ENCODE measurements at places on chromosomes 7 and 10. TPM values are rescaled to one million over a fixed set of nuclear protein-coding genes. Genes with fewer than 3 reads are reported as not detected.
A peak's percentile ranks its signal among the peaks of the same experiment; 100 is the strongest.

DNA sequence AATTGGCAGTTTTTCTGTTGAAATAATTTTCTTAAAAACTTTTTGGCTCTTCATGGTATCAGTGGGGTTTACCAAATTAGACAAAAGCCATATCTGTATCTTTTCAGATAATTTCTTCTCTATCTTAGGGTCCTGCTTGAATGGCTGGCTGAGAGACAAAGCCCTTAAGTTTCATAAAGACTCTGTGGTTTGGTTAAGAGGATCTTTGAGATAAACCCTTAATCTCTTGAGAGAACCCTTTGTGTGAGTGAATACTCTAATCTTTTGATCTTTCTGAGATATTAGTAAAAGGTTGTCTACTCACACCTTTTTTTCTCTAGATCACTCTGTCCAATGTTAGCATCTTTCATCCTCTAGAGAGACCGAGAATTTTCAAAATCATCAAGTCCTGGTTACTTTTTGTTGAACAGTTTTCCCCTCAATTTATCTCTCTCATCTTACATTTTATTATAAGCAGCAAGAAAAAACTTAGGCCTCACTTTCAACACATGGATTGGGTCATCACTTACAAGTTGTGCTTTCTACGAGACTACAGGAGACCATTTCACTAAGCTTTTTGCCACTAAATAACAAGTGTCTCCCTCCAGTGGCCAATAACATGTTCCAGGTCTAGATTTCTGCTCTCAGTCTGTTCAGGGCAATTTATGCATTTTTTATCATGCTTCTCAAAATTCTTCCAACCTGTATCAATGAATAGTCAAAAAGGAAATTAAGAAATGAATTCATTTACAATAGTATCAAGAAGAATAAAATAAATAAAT lies 28.4 kb downstream of the DNAJC9 start:
- no peaks in the 10 kb centered on the region for H3K4me1 ChIP-seq
- no peaks in the 10 kb centered on the region for H3K27me3 ChIP-seq
- H3K27ac ChIP-seq: no peak overlapping the region
- DNase-seq: no peak
- H3K36me3 ChIP-seq: peaks cover 5% of the 10 kb centered on the region

SORBS1 gene
- 591 TPM for total RNA-seq

DNA sequence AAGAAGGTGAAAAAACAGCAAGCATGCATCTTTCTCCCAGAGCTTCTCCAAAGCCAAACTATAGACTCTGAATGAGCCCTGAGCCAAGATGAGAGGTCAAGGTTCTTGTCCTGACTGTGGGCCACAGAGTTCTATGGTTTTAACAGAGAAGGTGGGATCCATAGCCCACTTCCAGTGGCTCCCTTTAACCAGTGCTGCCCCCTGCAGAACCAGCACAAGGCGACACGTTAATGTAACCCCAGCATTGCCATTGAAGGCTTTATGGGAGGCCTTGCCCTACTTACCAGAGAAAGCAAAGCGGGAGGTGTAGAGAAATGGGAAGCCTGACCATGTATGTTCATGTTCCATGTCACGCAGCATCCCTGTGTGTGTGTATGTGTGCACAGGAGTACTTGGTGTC lies 243.6 kb downstream of the PRPF18 start:
- no peaks in the 10 kb centered on the region for H3K36me3 ChIP-seq
- no peak overlapping the region for H3K27ac ChIP-seq
- no peak for DNase-seq
- H3K4me3 ChIP-seq: no peak overlapping the region

DNA sequence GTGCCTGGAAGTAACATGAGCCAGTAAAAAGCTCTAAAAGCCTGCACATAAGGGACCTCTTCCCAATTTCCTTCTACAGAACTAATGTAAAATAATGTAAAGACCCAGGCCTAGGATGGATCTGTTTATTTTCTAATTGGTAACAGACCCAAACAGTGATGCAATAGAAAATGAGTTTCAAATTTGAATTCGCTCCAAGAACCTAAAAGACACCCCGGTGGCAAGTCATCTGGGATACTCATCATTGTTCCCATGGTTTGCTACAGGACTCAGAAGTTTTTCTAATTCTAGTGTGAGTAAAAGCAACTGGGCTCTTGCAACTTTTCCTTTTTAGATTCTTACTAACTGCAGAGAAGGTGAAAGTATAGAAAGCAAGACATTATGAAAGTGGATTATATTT lies 271.3 kb upstream of the CACNA2D1 start:
- H3K36me3 ChIP-seq: no peaks in the 10 kb centered on the region
- H3K4me1 ChIP-seq: no peaks in the 10 kb centered on the region
- no peak overlapping the region for H3K4me3 ChIP-seq

DNA sequence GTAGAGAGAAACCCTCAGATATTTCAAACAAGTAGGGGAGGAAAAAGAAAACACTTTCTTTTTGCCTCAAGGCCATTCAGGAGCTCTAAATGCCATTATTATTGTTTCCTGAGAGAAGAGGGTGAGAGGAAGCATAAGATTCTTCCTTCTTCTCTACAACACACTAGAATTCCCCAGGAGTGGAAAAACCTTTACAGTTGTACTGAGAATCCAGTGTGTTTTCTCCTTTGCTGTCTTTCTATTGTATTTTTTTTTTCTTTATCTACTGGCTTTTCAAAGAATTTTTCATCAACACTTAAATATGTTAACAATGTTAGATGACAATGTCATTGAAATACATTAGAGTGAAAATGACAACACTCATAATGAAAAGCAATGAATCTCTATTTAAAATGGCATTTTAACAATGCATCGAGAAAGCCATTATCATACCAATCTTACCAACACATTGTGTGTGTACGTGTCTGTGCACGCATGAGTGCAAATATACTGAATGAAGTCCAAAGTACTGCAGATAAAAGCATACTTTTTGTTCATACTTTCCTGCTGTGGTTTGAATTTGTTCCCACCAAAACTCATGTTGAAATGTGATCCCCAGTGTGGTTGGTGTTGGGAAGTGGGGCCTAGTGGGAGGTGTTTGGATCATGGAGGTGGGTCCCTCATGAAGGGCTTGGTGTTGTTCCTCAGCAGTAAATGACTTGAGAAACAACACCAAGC lies 24.2 kb upstream of the MACC1 start:
- no peak overlapping the region for H3K4me3 ChIP-seq
- H3K27me3 ChIP-seq: no peaks in the 10 kb centered on the region
- H3K27ac ChIP-seq: no peak overlapping the region
- H3K4me1 ChIP-seq: no peaks in the 10 kb centered on the region
- no peak for DNase-seq

- peak overlapping the region; percentile 57 for H3K27ac ChIP-seq
- no peak overlapping the region for H3K4me3 ChIP-seq
- H3K27me3 ChIP-seq: no peaks in the 10 kb centered on the region
- H3K36me3 ChIP-seq: no peaks in the 10 kb centered on the region
- DNase-seq: no peak
Observed at GRCh38 chr10:61786728-61787127, 114.8 kb upstream of the ARID5B start.

TBX20 gene
- total RNA-seq: not detected

DNA sequence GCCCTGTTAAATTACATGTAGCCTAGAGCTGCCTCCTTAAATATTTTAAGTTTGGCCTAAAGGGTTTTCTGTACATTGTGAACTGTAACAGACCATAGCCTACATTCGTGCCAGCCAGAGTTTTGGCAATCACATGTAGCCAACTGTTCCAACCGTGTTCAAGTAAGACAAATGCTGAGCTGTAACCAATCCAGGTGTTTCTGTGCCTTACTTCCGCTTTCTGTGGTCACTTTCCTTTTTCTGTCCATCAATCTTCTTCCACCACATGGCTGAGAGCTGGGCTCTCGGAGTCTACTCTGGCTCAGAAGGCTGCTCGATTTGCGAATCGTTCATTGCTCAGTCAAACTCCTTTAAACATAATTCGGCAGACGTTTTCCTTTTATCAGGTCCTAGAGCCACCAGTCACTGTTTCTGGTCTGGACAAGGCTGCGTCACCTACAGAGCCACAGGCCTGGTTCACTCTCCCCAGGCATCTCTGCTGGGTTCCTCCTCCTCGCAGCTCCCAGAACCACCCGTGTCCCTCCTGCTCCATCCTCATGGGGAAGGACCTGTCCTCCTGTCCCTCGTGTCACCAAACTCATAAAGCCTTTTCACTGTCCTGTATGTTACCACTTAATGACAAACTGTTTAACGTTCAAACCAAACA lies 158.0 kb upstream of the RHEB start:
- H3K27ac ChIP-seq: no peak overlapping the region
- H3K4me3 ChIP-seq: no peak overlapping the region
- H3K36me3 ChIP-seq: no peaks in the 10 kb centered on the region
- DNase-seq: peak; percentile 39
- H3K4me1 ChIP-seq: no peaks in the 10 kb centered on the region

LRRD1 gene
- total RNA-seq: not detected

SPDYE3 gene
- not detected for total RNA-seq

PIK3AP1 gene
- 23.4 TPM for total RNA-seq

DNA sequence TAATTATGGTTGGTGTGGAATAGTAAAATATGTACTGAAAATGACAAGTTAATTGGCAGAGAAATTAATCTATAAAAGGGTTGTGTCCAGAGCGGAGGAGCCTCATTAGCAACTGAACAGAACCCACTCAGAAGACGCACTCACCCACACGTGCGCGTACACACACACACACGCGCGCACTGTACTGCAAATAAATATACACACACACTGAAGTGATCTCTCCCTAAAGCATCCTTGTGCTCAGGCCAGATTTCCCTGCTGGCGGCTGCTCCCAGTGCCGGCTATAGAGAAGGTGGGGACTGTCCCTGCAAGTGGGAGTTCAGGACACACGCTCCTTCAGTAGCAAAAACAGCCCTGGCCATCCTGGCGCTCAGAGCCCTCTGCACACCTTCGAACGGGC lies 85.2 kb downstream of the CHST15 start:
- no peaks in the 10 kb centered on the region for H3K4me1 ChIP-seq
- H3K27me3 ChIP-seq: no peaks in the 10 kb centered on the region
- H3K36me3 ChIP-seq: no peaks in the 10 kb centered on the region
- no peak overlapping the region for H3K4me3 ChIP-seq

TEX36 gene
- not detected for total RNA-seq

GRCh38 chr7:70923181-70923845 lies 208.6 kb upstream of the GALNT17 start:
- H3K4me1 ChIP-seq: no peaks in the 10 kb centered on the region
- H3K4me3 ChIP-seq: no peak overlapping the region
- H3K27me3 ChIP-seq: no peaks in the 10 kb centered on the region
- H3K27ac ChIP-seq: no peak overlapping the region

ACTL6B gene
- not detected for total RNA-seq

GPR37 gene
- 0.39 TPM for total RNA-seq

- DNase-seq: no peak
- no peak overlapping the region for H3K4me3 ChIP-seq
- H3K27me3 ChIP-seq: no peaks in the 10 kb centered on the region
Observed at GRCh38 chr7:15837306-15837950, 150.9 kb upstream of the MEOX2 start.

DNA sequence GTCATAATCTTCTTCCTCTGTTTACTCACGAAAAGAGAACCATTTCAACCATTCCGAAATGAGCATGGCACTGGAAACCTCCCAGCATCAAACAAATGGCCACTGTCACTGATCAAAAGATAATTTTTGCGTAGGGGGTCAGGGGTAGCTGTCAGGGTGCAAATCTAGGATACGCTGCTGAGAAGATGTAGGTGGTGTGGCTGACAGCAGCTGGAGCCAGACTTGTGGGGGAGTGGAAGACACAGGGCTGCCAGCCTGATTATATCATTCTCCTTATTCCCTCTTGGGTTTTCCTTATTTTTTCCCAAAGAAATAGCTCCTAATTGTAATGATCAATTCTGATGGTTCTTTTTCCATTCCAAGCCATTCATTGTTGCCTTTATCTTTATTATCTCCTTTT lies 266.1 kb downstream of the SORCS1 start:
- H3K27me3 ChIP-seq: no peaks in the 10 kb centered on the region
- H3K4me3 ChIP-seq: no peak overlapping the region
- DNase-seq: no peak
- no peak overlapping the region for H3K27ac ChIP-seq
- H3K36me3 ChIP-seq: no peaks in the 10 kb centered on the region

NHLRC2 gene
- total RNA-seq: 40.0 TPM

GRCh38 chr7:29442146-29442545 lies 121.5 kb upstream of the PRR15 start:
- H3K36me3 ChIP-seq: no peaks in the 10 kb centered on the region

PCGF5 gene
- total RNA-seq: 77.7 TPM

DNA sequence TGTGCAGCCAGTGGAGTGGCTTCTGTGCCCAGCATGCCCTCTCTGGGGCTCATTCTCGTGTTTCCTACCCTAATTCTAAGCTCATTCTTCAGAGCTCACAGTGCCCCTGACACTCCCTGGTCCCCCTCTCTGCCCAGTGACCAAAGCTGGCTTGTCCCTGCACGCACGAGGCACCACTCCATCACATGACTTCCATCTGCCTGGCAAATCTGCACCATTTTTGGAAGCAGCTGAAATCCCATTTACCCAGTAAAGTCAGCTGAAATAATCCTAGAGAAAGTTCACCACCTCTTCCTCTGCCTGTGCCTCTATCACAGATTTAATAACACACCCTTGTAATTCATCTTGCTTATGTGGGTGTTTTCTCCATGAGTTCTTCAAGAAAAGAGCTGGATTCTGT lies 616.9 kb downstream of the PTPRN2 start:
- no peaks in the 10 kb centered on the region for H3K27me3 ChIP-seq
- no peaks in the 10 kb centered on the region for H3K4me1 ChIP-seq
- H3K4me3 ChIP-seq: no peak overlapping the region
- DNase-seq: no peak

- H3K4me3 ChIP-seq: no peak overlapping the region
- H3K4me1 ChIP-seq: no peaks in the 10 kb centered on the region
- H3K27me3 ChIP-seq: no peaks in the 10 kb centered on the region
- H3K36me3 ChIP-seq: no peaks in the 10 kb centered on the region
- DNase-seq: no peak
Observed at GRCh38 chr10:105398202-105398601, 757.1 kb downstream of the SORCS3 start.

GRCh38 chr10:42941295-42941644 lies 135.6 kb upstream of the RET start:
- no peak for DNase-seq
- no peaks in the 10 kb centered on the region for H3K36me3 ChIP-seq
- no peaks in the 10 kb centered on the region for H3K4me1 ChIP-seq
- H3K4me3 ChIP-seq: no peak overlapping the region
- no peaks in the 10 kb centered on the region for H3K27me3 ChIP-seq

EPDR1 gene
- 39.0 TPM for total RNA-seq

- H3K4me3 ChIP-seq: no peak overlapping the region
- no peak for DNase-seq
- H3K4me1 ChIP-seq: peaks cover 7% of the 10 kb centered on the region
- no peaks in the 10 kb centered on the region for H3K36me3 ChIP-seq
Observed at GRCh38 chr7:28070297-28071055, 110.1 kb downstream of the JAZF1 start.
